ENCODE measurements at places on chromosomes 13 and 19.

DNA sequence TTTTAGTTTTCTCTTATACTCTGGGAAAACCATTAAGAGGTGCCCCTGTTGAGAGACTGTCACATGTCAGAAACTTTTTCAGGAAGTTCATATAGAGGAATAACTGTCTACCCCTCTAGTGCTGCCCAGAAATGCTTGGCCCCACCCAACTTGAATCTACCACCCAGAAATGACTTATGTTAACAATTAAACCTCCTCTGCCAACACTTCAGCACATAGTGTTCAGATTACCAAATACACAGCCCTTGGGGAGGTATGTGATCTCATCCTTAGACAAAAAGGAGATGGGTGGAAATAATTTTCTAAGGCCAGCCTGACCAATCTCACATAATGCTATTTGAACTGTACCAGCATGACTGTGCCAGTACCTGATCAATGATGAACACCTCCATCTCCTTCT is 35.6 kb downstream of the CCDC169 start:
- no peak for DNase-seq

DNA sequence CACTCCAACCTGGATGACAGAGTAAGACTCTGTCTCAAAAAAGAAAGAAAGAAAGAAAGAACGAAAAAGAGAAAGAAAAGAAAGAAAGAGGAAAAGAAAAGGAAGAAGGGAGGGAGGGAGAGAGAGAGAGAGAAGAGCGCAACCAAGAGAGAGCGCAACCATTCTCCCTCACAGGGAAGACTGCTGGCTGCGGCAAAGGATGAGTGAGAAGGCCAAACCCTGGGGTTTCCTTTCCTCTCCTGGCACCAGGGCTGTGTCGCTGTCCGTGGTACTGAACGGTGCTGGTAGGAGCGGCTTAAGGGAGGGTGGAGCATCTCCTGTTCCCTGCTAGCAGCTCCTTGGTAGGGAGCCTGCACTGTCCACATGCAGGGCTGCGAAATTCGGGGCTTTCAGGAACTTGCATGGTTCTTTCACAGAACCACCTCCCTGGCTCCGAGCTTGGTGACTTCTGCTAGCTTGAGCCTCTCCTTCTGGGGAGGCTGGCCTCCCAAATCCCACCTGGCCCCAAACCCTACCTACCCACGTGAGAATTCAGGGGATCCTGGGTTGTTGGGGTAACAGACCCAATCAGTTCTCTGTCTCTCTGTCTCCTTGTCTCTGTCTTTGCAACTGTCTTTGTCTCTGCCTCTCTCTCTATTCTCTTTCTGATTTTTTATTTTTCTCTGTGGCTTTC is 51.1 kb upstream of the ZNRF4 start:
- DNase-seq = peak; percentile 92

DNA sequence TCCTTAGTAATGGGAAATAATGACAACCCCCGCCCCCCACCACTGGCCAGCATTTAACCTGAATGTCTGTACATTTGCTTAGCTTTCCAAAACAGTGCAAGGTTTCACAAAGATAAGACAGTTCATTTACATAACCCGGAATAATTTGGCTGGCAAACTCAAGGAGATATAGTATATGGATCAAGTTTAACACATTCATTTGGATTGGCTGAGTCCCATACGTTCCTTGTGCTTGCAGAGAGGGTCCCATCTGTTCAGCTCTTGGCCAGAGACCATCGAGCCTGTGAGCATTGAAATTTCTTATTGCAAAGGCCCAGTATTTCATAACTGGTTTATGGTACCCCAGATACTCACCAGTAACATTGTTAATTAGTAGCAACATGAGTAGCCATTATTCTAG is 116.5 kb downstream of the GPC6 start:
- DNase-seq = no peak

GRCh38 chr13:101140936-101141335 is 275.4 kb downstream of the NALCN start:
- DNase-seq = no peak

GRCh38 chr19:33407716-33408115 is 34.2 kb downstream of the CEBPG start:
- no peak for DNase-seq

DNA sequence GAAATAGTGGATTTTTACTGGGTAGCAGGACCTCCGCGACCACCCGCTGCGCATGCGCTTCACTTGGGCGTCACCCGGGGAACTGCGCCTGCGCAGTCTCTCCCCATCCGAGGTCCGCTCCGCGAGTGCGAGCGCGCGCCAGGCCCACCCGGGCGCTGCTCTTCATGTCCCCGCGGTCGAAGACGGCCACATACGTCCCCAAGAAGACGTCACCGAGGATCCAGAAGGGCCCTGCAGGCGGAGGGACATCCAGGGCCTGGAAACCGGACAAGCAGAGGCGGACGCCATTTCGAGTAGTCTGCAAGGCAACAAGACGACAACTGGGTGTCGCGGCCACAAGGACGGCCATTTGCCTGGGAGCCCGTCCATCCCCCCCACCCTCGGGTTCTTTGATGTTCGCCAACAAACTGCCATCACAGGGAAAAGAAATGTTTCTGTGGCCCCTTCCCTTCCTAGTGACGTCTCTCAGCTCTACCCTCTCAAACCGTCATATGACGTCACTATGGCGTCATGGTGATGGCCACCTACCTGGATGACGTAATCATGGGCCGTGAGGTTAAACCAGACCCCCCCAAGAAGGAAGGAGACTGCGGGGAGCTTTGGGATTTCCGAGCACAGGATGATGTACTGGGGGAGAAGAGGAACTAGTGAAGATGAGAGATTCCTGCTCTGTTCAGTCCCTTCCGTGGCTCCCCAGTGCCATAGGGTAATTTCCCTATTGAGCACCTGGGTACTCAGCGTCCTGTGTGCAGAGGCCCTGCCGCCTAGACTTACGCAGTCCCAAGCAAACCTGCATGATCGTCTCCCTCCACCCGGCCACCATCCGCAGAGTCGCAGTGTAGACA is 6.7 kb downstream of the NAPSA start:
- peak; percentile 82 for DNase-seq

DNA sequence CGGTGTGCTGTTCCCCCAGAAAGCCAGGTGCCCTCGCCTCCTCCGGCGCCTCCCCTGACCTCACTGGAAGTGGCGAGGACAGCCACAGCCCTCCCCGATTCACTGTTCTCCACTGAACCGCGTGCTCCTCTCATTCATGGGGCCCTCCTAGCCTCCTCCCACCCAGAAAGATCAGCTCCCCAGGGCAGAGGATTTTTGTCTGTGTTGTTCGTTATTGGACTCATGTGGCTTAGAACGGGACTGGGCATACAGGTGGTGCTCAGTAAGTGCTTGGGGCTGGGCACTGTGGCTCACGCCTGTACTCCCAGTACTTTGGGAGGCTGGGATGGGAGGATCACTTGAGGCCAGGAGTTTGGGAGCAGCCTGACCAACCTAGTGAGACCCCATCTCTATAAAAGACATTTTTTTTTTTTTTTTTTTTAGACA is 3.8 kb downstream of the PRTN3 start:
- DNase-seq = no peak

DNA sequence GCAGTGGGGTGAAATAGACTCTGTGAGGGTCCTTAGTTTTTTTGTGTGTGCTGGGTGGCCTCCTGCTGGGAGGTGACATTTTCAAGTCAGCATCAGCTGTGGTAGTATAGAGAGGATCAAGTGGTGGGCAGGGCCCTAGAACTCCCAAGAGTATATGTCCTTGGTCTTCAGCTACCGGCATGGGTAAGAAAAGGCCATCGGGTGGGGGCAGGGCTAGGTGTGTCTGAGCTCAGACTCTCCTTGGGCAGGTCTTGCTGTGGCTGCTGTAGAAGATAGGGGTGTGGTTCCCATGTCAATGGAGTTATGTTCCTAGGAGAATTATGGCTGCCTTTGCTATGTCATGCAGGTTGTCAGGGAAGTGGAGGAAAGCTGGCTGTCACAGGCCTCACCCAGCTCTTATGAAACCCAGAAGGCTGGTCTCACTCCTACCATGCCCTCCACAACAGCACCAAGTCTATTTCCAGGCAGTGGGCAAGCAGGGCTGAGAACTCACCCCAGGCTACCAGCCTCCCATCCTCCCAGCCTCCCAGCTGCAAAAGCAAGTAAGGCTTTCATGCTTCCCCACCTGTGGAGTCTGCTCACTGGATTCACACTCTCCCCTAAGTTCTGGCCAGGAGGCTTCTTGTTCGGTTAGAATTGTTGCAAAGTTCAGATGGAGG is 130.6 kb upstream of the SOX1 start:
- DNase-seq = no peak

GRCh38 chr13:107650081-107650701 is 565.1 kb downstream of the LIG4 start:
- DNase-seq = peak; percentile 32

- DNase-seq = no peak
Observed at GRCh38 chr13:113973218-113974164, at the start of gene C13orf46. Gene C13orf46 (minus strand): TSS chr13:113974076. CDS start chr13:113973997, 79 bp downstream.

- DNase-seq = peak; percentile 38
Observed at GRCh38 chr19:36916991-36917390, 859 bp downstream of the ZNF568 start.

DNA sequence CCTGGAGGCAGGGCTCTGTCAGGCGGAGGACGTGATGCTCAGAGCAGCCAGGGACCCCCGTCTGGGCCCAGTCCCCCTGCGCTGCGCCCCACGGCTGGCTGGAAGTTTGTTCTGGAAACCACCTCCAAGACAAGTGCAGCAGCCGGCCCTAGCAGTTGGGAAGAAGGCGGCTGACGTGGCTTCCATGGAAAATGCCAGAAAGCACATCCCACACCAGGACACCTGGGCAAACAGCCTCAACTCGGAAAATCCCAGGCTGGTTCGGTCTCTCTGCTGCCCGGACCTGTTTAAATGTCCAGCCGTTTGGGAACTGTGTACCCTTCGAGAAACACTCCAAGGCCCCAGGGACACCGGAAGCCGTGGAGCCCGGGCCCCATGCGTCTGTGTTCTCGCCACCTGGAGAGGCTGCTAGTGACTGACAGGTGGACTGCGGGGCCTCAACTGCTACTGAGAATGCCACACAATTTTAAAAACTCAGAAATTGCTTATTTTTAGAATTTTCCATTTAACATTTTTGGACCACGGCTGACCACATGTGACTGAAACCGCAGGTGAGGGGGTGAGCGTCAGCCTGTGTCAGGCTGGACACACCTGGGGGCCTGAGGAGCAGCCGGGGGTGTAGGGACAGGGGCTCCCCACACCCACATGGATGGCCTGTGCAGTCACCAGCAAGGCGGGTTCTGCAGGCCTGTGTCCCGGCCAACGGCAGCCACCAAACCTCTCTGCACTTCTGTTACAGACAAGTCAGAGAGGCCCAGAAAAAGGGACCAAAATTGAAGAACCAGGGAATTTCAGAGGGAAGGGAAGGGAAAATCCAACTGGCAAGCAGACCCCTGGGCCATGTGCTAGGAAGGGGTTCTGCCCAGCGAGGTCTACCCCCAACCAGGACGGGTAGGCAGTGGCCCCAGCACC is 31.7 kb downstream of the RASA3 start:
- DNase-seq = peak; percentile 83

DNA sequence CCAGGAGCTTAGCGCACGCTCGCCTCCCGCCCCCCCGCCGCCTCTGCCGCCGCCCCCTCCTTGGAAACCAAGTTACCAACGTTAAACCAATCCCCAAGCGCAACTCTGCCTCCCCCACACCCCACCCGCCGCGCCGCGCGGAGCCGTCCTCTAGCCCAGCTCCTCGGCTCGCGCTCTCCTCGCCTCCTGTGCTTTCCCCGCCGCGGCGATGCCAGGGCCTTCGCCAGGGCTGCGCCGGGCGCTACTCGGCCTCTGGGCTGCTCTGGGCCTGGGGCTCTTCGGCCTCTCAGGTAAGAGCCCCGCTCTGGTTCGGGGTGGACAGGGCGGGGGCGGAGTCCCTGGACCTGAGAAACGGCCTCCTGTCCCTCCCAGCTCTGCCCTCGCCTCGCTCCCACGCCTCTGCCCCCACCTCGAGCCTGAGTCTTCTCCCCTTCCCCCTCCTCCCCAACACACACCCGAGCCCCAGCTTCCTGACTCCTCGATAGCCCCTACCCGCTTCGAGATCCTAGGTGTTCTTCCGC is at the start of gene ICAM5:
ICAM5 (plus strand) TSS at position 117 of the 521 bp plus-strand sequence; CDS start at position 209, 92 bp downstream.
- DNase-seq = no peak

- no peak for DNase-seq
Observed at GRCh38 chr19:2511570-2511969, 35.6 kb downstream of the GADD45B start.

GRCh38 chr13:76969488-76970365 is 21.4 kb downstream of the ACOD1 start:
- DNase-seq = no peak

DNA sequence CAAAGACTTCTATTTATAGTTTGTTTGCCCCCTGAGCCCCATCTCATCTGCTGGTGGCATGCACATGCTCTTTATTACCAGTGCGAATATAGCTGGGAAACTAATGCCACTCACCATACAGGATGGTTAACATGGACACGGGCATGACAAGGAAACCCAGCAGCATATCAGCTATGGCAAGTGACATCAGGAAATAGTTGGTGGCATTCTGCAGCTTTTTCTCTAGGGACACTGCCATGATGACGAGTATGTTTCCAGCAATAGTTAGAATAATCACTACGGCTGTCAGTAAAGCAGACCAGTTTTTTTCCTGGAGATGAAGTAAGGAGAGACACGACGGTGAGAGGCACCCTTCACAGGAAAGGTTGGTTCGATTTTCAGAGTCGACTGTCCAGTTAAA is 1.5 kb downstream of the HTR2A start:
- DNase-seq = no peak

DNA sequence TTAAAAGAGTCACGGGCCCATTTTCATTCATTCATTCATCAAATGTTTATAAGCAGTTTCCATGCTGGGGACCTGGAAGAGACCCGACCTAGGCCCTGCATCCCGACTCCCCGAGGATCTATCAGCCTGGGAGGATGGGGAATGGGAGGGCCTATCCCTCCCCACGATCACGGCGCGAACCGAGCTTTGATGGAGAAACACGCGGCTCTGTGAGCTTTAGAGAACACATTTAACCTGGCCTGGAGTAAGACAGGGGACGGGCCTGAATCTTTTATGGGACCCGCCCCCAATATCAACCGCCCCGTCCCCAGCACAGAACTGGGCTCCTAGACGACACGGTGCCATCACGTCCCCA is 875 bp upstream of the EVI5L start:
- no peak for DNase-seq

DNA sequence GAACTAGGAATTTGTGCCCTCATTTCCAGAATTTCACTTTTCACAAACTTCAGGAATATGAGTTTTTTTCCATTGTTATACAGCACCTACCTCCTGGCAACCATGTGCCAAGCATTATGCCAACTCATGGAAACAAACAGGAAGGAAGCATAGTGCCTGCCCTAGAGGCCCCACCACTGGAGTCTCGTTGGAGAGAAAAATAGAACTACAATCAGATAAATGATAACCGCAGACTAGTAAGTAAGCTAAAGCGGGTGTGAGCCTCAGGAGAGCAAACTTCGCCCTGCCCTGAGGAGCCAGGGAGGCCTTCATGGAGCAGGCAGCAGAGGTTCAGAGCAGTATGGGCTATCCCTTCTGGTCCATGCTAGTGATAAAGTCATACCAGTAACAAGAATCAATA is 75.9 kb downstream of the FRY start:
- no peak for DNase-seq

GRCh38 chr19:41993612-41994483 is at the start of gene ATP1A3:
Gene ATP1A3 (minus strand): TSS chr19:41994230. CDS start chr19:41994076, 154 bp downstream.
- DNase-seq = peak; percentile 56

DNA sequence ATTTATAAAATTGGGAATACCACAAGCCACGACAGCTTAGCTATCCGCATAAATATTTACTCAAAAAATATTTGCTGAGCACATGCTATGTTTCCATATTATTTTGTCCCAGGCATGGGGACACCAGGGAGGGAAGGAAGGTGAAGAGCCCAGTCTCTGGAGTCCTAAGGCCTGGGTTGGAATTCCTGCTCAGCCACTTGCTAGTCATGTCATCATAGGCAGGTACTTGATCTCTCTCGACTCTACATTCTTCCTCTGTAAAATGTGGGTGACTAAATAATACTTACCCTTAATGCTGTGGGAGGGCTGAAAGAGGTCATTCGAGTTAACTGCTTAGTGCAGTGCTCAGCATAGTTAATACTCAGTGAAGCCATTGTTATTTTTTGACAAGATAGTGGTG is 4.3 kb upstream of the RNASEH2B start:
- no peak for DNase-seq
